ENCODE measurements at places on chromosomes 12 and 14. TPM values are rescaled to one million over a fixed set of nuclear protein-coding genes. Genes with fewer than 3 reads are reported as not detected.

DNA sequence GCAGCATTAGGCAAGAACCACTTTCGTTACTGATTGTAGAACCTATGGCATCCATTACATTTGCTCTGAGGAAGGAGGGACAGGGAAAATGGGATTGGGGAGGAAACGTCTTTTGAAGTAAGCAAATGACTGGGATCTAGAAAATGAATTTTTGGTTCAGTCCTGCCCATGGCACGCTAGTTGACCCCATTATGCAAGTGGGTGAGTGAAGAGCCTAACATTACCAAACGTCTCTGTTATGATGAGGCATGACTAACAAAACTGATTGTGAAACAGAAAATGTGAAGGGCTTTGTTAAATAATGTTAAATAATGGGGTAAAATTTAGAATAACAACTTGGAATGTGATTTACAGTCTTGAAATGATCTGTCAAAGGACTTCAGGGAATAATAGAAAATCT is 38.9 kb downstream of the CPSF2 start:
- no peak for DNase-seq

DNA sequence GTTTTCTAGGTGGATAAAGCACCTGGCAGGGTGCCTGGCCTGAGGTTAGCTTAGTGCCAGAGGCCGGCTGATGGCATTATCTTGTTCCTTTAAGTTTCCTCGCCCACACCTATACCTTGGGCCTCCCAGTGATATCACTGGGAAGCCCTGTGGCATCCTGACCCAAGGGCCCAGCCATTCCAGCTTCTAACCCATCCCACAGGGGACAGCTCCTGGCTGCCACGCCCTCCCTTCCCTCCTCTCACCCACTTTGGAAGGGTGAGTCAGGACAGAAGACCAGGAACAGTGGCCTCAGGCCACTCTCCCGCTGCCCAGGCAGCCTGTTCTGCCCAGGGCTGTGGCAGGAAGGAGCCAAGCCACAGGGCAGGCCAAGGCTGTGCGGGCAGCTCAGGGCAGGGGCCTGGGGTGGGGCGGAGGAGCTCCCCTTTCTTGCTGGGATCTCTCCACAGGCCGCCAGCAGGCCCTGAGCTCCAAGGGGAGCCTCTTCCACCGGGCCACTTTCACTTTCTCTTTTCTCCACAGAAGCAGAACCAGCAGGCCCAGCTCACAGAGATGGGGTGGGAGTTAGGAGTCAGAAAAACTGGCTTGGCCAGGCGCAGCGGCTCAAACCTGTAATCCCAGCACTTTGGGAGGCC is 75.1 kb downstream of the IRF2BPL start:
- no peak for DNase-seq

DNA sequence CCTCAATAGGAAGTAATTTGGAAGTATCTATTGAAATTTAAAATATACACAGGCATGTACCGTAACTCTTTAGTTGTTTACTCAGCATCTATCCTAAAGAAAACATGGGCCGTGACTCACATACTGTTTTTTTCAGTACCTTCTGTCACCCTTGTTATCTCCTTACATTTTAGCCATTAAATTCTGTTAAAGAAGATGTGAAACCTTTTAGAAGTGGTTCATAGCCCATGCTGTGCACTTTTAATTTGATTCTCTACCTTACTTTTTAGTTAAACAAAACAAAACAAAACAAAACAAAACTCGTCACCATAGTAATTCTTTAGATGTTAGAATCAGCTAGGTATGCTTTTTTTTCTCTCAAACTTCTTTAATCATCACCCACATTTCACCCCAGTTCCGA is 494.4 kb upstream of the RGS6 start:
- DNase-seq, result no peak

GRCh38 chr12:7017870-7018349 is 366 bp downstream of the LPCAT3 start:
- DNase-seq, result no peak

DNA sequence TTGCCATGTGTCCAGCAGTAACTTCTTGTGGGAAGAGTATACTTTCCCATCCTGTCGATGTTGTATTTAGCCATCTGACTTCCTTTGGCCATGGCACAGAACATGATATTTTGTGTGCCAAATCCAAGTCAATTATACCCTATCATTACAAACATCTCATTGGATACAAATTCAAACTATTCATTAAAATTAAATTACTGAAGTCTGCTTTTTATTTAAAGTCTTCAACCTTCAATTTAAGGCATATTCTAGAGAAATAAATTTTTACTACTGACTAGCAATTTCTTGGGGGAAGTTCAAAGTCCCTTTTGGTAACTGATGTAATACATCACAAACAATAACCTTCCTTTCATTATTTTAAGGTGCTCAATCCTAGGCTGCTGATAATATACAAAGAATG is 192.6 kb downstream of the SLC6A15 start:
- DNase-seq, result no peak

GRCh38 chr12:51862947-51863346 is 14.4 kb upstream of the FIGNL2 start:
- no peak for DNase-seq

- DNase-seq, result no peak
These were observed 9.2 kb downstream of the MOAP1 start for GRCh38 chr14:93175492-93175891.

GRCh38 chr12:93390549-93391297 is 13.0 kb downstream of the NUDT4 start:
- DNase-seq, result no peak

DNA sequence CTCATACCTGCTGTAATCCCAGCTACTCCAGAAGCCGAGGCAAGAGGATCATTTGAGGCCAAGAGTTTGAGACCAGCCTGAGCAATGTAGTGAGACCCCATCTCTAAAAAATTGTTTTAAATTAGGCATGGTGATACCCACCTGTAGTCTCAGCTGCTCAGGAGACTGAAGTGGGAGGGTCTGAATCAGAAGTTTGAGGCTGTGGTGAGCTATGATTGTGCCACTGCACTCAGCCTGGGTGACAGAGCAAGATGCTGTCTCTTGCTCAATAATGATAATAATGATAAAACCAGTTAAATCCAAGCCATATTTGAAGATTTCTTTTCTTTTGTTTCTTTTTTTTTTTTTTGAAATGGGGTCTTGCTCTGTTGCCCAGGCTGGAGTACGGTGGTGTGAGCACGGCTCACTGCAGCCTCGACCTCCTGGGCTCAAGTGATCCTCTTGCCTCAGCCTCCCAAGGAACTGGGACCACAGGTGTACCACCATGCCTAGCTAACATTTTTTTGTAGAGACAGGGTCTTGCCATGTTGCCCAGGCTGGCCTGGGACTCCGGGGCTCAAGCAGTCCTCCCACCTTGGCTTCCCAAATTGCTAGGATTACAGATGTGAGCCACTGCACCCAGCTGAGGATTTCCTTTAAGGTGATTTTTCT is 12.8 kb downstream of the PSMA6 start:
- DNase-seq, result no peak

- DNase-seq, result no peak
These were observed 4.9 kb downstream of the KRT1 start for GRCh38 chr12:52675301-52675701.

- no peak for DNase-seq
These were observed 43.2 kb downstream of the SSPN start for GRCh38 chr12:26238341-26239121.

DNA sequence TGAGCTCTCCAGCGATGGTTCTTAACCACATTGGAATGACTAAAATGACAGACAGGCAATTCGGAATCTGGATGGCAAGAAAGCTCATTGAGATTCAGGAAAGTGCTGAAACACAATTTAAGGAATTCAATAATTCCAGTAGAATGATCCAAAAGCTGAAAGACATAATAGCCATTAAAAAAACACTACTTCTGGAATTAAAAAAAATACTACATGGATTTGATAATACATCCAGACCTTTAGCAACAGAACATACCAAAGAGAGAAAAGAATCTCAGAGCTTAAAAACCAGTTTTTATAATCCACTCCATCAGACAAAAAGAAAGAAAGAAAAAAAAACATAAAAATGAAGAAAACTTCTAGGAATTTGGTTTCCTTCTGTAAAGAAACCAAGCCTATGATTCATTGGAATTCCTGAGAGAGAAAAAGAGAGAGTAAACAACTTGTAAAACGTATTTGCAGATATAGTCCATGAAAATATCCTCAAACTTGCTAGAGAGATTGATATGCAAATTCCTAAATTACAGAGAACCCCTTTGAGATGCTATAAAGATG is 52.8 kb downstream of the SLCO1B1 start:
- no peak for DNase-seq

- no peak for DNase-seq
These were observed 27.7 kb downstream of the DIO3 start for GRCh38 chr14:101588990-101589389.

- peak; percentile 7 for DNase-seq
These were observed 32.4 kb upstream of the CD69 start for GRCh38 chr12:9792961-9793617.

DNA sequence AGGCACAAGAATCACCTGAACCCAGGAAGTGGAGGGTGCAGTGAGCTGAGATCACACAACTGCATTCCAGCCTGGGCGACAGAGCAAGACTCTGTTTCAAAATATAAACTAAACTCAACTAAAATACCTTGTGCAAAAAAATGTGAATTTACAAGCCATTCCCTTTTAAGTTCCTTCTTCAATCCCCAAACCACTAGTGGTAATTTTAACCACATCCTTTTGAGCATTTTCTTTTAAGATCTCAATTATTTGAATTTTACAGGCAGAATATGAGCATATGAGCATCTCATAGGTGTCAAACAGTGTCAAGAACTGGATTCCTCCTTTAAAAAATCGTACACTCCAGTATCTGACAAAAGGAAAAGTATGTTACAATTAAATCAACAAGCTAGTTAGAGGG is 57.0 kb upstream of the NPFF start:
- DNase-seq, result no peak

- peak; percentile 78 for DNase-seq
These were observed 18.6 kb upstream of the RIN3 start for GRCh38 chr14:92495027-92495426.

DNA sequence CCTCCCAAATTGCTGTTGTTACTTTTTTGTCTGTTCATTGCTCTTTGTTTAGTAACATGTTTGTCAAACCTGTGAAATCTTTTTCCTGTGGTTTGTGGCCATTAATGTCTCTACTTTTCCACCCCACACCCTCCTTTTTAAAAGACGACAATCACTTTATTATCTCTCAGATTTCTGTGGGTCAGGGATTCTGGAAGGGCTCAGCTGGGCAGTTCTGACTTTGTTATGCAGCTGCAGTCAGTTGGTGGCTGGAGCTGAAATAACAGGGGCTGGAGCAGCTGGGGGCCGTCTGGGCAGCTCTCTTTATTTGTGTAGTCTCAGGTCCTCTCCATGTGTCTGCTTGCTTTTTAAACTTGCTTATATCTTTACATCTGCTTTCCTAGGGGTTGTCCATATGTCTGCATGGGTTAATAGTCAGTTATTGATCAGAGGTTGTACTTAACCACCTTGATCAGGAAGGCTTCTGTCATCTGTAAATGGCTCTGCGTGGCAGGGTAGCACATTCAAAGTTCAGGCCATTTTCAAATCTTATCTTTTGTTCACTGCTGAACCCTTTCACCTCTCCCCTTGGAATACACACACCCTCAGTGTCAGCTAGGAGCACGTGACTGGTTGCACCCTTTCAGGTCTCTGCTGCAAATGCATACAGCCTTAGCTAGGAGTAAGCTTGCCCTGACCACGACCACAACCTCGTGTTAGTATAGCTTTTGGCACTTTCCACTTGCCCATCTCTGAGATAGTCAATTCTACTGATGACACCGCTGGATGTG is 27.9 kb downstream of the BORCS5 start:
- DNase-seq, result no peak

GRCh38 chr14:101444116-101444515 is 117.2 kb upstream of the DIO3 start:
- peak; percentile 48 for DNase-seq

GRCh38 chr12:5268424-5269210 is 163.3 kb upstream of the NTF3 start:
- no peak for DNase-seq

- DNase-seq, result no peak
These were observed 248.3 kb downstream of the FBXL14 start for GRCh38 chr12:1346126-1346525.

NKX2-1 gene
- polyA plus RNA-seq, result not detected

HOXC9 gene
- polyA plus RNA-seq, result 16.9 TPM

C12orf50 gene
- polyA plus RNA-seq, result 0.42 TPM

SOAT2 gene
- 0.35 TPM for polyA plus RNA-seq

NANOG gene
- 1.3 TPM for polyA plus RNA-seq

KRT6B gene
- polyA plus RNA-seq, result 0.14 TPM

WNT1 gene
- polyA plus RNA-seq, result not detected

OTUB2 gene
- polyA plus RNA-seq, result 0.92 TPM

BEGAIN gene
- 3.9 TPM for polyA plus RNA-seq

SSPN gene
- 84.8 TPM for polyA plus RNA-seq

IRAK4 gene
- polyA plus RNA-seq, result 10.1 TPM

All from muscle of back (tissue), 13 donors.